ENCODE measurements at places on chromosomes 16 and 17. TPM values are rescaled to one million over a fixed set of nuclear protein-coding genes. Genes with fewer than 3 reads are reported as not detected.

COA3 gene
- 77.0 TPM for total RNA-seq

ZG16 gene
- total RNA-seq = not detected

DNA sequence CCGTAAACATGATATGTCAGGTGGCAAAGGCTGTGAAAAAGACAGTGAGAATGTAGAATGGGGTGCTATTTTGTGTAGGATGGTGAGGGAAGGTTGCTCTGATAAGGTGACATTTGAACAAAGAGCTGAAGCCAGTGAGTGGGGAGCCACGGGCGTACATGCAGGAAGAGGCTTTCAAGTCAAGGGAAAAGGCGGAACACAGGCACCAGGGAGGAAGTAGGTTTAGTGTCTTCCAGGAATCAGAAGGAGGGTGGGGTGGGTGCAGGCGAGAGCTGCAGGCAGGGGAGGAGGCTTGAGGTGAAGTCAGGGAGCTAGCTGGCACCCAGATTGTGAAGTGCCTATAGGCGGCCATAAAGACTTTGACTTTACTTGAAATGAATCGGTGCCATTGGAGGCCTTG is 14.1 kb downstream of the ZFP90 start:
- DNase-seq = no peak

GRCh38 chr17:81641825-81642489 is 5.0 kb downstream of the TSPAN10 start:
- no peak for DNase-seq

GRCh38 chr17:17682737-17683680 is 1.8 kb downstream of the RAI1 start:
- peak; percentile 83 for DNase-seq

OR1F1 gene
- not detected for total RNA-seq

DNA sequence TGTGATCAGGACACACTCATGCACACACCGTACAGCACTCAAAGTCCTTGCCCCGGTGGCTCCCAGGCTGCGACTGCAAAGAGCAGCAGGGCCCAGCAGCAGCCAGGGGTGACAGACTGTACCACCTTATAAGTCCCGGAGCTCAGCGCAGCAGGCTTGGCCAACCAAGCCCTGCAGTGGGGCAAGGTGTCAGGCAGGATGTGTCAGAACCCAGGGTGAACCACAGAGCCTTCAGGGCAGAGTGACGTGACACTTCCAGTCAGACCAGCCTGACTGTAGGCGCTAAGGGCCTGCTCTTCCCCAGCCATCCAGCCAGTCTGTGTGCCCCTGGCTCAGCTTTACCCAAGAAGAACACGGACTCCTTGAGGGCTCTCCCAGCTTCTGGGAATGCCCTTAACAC is 204.1 kb downstream of the COPRS start:
- DNase-seq = no peak

Measured in heart left ventricle (tissue), 16 donors.